CD4-positive, alpha-beta T cell treated with Interferon gamma for 1 hour (primary cell): ENCODE measurements at places on chromosomes 1 and 21.

- no peak for DNase-seq
Measured at GRCh38 chr1:245000872-245001188, 136.5 kb upstream of the HNRNPU start.

DNA sequence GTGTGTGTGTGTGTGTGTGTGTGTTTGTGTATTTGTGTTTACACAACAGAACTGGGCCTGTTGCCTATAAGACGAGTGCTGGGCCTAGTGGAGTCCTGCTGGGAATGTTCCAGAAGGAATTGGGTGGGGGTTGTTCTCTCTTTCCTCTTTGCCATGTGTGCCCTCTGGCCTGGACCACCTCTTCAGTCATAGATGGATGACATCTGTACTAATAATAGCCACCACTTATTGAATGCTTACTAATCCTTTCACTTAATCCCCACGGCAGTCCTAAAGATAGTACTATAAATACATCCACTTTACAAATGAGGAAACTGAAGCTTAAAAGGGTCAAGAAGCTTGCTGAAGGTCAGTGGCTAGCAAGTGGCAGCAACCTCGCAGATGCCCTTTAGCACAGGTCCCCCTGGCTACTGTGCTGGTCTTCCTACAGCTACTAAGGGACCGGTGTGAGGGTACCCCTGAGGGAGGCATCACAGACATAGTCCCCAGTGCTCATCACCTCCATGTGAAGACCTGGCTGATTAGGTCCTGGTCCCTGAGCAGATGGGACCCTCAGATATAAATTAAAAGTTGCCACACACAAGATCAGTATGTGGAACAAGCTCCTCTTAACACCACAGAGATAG, 55.2 kb upstream of the KIF1B start:
- no peak for DNase-seq

DNA sequence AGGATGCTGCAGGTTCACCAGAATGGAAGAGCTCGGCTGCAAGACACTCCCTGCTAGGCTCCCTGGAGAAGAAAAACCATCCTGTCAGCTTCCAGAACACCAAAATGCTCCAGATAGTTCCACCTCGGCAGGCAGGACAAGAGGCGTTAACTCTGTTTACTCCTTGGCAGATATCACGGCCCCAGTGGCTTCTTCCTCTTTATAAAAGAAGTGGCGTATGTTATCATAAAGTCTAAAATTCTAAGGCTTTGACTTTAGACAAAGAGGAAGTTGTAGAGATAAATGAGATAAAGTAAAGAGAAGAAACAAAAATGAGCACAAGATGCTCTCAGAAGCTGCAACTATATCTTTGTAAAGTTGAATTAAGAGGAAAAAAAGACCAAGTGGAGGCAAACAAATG, 24.3 kb upstream of the MTF1 start:
- DNase-seq, result no peak

DNA sequence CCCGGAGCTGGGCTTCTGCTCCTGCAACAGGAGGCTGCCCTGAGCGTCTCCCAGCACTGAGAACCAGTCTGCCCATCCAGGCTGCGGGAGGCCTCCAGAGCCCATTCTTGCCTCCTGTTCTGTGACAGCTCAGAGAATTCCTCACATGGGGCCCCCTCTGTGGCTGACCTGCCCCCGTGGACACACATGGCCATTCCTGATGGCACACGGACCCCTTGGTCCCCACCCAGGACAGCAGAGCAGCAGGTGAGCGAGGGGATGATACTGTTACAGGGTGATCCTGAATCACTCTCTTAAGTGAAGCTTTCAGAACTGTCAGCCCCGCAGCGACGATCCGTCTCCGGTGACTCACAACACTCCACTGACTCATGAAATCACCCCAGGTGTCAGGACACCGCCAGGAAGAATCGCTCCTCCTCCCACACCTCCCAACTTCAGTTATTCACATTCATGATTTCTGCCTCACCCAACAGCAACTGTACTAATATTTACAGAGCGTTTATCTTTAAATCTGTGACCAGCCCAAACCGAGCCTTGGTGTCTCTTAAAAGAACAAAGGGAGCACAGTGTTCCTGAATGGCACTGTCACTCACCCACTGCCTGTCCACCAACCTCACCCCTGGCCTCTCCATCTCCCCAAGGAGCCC, 22.5 kb downstream of the CHD5 start:
- DNase-seq, result no peak

- DNase-seq, result no peak
Measured at GRCh38 chr1:75841421-75841820, 44.7 kb downstream of the MSH4 start.

GRCh38 chr1:243735457-243735856, 114.6 kb downstream of the AKT3 start:
- no peak for DNase-seq

DNA sequence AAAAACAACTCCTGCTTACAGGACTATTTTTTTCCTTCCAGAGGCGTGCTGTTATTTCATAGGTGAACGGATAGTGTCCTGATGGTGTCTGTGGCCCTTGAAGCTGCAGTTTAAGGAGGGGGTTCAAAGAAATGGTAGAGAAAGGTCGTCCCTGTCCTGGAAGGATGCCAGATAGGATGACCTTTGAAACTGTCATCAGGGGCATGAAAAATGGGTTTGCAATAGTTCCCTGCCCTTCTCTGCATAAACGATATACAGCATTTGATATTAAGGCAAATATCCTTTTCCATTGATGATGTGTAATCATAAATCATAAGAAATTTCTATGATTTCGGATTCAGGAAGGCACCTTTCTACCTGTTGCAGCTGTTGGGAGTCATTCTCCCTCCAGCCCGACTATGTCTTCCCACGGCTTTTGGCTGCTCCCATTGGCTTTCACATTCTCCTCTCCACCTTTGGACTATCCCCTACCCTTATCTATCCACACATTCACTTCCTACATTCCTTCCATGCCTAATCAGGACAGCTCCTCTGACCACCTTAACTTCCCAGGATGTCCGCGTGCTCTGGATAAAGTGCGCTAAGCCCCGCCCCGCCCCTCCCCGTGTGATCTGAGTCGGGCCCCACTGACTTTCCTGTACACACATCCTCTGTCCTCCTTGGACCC, 209.8 kb downstream of the DISC1 start:
- DNase-seq, result no peak

DNA sequence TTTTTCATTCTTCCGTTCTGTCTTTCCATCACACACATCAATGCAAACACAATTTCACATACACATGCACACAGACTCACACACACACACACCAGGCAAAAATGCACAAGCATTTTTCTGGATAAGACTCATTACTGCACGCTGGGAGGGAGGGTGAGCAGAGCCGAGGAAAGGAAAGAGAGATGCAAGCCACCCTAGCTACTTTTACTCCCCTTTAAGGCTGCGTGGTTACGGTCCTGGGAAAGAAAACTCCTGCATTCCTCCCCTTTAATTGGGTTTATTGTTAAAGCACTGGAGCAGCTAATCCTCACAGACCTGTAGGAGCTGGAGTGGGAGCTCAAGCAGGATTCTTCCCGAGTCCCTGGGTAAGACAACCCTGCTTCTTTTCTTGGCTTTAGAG, at the start of gene CAMK1G:
CAMK1G (plus strand) TSS at position 307 of the 400 bp plus-strand sequence. CDS start 11,270 bp downstream, outside the sequence.
- no peak for DNase-seq

- DNase-seq, result no peak
Measured at GRCh38 chr1:24992124-24992760, 62.2 kb upstream of the RUNX3 start.
